EH (cell line): ENCODE measurements at places on chromosomes 12 and 14.

- no peak for DNase-seq
Observed at GRCh38 chr12:98232753-98233390, 282.5 kb upstream of the TMPO start.

- DNase-seq = no peak
Observed at GRCh38 chr12:4288296-4289131, 15.0 kb downstream of the CCND2 start.

- no peak for DNase-seq
Observed at GRCh38 chr14:39060818-39061437, 42.1 kb downstream of the SEC23A start.

GRCh38 chr12:67320614-67321295 is 51.6 kb downstream of the CAND1 start:
- no peak for DNase-seq

DNA sequence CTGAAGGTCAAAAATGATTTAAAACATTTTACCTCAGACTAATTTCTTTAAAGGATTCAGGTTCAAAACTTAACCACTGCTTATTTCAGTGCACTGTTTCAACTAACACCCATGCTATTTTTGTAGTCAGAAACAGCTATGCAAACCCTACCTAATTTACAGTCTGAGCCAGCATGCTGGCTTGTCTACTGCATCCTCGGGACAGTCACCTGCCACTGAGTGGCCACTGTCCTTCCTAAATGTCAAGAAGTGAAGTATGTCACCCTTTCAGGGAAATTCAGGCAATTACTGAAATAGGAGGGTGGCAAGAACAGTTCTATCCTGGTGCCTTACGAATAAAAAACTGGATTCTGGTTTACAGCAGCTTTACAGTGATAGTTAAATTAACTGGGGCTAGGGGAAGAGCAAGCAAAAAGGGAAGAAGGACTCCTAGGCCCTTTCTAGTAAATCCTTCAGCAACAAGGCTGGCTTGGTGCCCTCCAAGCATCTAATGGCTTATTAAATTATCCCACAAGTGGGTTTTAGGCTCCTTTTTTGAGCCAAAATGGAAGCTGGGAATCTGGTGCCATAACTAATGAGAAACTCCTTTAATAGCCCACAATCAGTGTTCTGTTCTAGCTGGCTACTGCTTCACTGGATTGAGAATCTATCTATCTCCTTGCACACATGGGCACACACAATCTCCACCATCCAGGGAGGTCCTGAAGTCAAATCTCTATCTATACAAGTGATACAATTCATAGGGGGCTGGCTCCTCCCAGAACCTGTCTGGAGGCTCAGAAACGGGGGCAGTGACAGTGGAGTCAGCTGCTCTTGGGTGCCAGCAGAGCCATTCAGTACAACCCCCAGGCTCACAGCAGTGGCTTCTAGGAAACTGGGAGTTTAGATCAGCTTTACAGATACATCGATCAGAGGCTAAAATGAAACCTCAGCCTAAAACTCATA is 43.4 kb downstream of the SH2B3 start:
- DNase-seq = no peak

GRCh38 chr14:68335312-68335711 is 457.6 kb downstream of the ZFP36L1 start:
- no peak for DNase-seq

DNA sequence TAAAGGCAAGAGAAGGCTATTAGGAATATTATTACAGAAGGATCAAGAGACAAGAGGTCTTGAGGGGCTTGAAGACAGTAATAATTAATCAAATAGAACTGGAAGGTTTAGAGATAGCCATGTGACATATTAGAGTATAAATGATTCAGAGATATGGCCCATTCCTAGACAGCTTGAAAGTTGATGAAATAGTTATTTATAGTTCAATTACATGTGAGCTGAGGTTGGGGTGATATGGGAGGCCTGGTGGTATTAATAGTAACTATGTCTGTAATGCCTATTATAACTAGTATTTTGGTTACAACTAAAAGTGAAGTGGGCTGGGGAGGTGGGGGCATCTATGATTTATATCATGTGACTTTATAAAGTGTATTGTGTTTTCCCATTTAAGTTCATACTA is 14.1 kb upstream of the MIS18BP1 start:
- DNase-seq = no peak

GRCh38 chr12:79934281-79935020 is 446 bp downstream of the PPP1R12A start:
- peak; percentile 51 for DNase-seq

GRCh38 chr12:113174461-113175384 is 10.6 kb downstream of the DDX54 start:
- DNase-seq = peak; percentile 65
